ENCODE measurements at places on chromosomes 5 and 9. TPM values are rescaled to one million over a fixed set of nuclear protein-coding genes. Genes with fewer than 3 reads are reported as not detected.

GRCh38 chr5:152271420-152271819 lies 133.7 kb downstream of the NMUR2 start:
- DNase-seq: no peak

DNA sequence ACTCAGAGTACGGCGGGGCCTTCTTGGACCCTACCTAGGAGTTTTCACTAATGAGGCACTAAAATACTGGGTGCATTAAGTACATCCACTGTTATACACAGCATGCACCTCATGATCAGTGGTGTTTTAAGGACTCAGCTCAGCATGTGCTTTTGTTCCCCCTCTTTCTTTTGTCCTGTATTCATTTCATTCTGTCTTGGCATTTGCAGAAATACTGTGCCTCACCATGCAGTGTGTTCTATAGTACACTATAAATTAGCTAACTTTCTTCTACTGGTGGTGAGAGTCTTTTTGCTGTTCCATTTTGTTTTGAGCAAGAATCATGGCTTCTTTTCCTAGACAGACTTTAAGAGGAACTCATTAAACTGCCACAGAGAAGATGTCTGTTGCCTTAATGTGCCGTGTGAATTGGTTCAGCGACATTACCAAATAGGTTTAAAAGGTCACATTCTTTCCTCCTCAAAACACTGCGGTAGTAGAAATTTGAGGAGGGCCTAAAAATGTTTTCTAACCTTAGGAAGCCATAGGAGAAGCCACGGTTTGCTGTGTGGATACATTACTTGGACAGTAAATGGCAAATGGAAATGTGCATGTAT lies 276.6 kb downstream of the MAST4 start:
- DNase-seq: no peak

GRCh38 chr9:79382044-79382443 lies 189.7 kb upstream of the TLE4 start:
- no peak for DNase-seq

DNA sequence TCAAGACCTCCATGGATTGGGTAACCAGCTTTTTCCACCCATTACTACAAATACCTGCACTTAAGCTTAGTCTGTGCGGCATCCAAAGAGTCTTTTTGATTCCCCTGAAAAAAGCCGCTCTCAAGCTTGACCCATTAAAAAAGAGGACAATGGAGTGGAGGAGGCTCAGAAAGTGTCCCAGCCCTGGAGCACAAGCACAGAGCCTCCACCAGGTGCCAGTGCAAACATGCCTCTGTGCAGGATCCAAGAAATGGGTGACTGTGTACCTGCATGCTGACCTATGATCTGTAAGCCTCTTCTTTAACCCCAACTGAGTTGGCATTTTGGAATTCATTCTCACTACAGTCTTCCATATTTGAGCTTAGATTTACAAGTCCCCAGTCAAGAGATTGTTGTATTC lies 168.3 kb upstream of the TLE4 start:
- no peak for DNase-seq

DNA sequence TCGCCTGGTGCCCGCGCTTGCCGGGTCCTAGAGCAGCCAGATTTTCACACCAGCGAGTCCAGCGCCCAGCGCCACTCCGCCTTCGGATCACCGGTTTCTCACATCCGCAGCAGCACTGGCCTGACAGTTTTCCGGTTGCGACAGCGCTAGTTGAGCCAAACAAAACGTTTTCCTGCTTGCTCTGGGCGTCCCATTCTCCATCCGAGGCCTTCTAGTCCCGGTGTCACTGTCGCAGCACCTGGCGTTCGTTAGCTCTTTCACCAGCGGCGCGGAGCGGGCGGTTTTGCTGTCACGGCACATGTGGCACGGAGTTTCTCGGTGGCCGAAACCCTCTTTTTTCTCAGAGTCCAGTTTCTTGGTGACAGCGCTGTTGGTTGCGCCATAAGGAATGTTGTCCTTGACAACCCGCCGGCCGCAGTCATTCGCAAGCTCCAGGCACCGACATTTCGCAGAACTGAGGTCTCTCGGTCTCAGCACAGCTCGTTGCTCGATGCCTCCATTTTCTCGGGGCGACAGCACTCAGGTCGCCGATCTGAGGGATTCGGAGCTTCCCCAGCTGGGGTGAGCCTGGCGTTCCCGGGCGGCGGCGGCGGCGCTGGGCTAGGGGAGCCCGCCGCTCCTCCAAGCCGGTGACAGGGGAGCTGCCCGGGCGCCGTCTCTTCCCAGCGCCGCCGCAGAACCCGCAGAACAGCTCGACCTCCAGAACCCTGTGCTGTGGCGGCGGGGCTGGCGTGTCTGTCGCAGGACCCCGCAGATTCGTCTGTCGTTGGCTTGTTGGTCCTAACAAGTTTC lies 47.8 kb downstream of the ANXA2R start:
- peak; percentile 92 for DNase-seq

DNA sequence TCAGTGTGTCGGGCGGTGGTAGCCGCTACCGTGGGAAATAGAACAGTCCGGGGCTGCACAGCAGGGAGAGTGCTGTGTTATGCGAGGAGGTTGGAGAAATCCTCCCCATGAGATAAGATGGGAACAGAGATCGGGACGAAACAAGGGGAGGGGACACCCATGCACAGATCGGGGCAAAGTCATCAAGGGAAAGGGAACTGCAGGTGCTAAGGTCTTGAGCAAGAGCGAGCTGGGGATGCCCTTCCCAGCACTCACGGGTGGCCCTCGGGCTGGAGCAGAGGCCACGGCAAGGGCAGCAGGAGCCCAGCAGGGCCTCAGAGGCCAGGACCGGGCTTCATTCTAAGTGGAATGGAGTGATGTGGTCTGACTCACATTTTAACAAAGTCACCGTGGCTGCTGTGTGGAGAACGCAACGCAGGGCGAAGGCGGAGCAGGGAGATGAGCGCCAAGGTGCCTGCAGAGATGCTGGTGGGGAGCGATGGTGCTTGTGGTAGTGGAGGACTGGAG lies 7.7 kb downstream of the IL13 start:
- no peak for DNase-seq

GRCh38 chr5:32280656-32281081 lies 32.1 kb downstream of the MTMR12 start:
- DNase-seq: no peak

DNA sequence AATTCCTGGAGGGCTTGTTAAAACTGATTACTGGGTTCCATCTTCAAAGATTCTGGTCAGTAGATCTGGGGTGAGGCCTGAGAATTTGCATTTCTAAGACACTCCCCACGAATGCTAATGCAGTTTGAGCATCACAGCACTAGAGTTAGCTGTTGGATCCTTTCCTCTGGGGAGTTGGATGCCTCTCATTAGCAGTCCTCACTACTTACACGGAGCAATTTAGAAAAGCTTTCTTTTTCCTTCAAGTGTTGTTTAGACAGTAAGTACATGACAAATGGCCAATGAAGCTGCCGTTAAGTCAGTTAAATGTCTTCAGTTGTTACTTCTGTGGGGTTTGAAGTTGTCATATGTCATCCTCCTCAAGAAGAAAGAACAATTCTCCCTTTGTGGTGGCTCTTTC lies 74.9 kb upstream of the HMHB1 start:
- DNase-seq: no peak

GRCh38 chr9:128245421-128246151 lies 30.2 kb downstream of the GOLGA2 start:
- peak; percentile 66 for DNase-seq

- peak; percentile 38 for DNase-seq
Observed at GRCh38 chr5:1444361-1445189, 665 bp downstream of the SLC6A3 start.

DNA sequence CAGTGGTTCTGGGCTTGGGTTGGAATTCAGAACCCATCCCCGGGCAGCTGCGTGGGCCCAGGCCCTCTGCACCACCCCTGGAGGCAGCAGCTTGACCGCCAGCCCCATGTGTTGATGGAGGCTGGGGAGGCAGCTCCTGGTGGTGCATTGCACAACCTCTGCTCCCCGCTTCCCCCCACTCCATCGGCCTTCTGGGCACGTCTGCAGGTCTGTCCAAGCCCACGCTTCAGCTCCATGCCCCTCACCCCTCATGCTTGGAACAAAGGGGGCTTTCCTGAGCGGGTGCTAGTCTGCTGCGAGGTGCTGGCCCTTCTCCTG lies 1.4 kb downstream of the NCS1 start:
- DNase-seq: no peak

Gene TLX3
- total RNA-seq: not detected

Gene SRP19
- 24.8 TPM for total RNA-seq

Gene DMAC1
- total RNA-seq: 130 TPM

Gene PLEKHG4B
- total RNA-seq: not detected

Gene DNLZ
- 39.9 TPM for total RNA-seq

All from Right ventricle myocardium superior (tissue), 1 donor.